Osteoblast (primary cell): ENCODE measurements at places on chromosomes 4 and X. TPM values are rescaled to one million over a fixed set of nuclear protein-coding genes. Genes with fewer than 3 reads are reported as not detected.

DNA sequence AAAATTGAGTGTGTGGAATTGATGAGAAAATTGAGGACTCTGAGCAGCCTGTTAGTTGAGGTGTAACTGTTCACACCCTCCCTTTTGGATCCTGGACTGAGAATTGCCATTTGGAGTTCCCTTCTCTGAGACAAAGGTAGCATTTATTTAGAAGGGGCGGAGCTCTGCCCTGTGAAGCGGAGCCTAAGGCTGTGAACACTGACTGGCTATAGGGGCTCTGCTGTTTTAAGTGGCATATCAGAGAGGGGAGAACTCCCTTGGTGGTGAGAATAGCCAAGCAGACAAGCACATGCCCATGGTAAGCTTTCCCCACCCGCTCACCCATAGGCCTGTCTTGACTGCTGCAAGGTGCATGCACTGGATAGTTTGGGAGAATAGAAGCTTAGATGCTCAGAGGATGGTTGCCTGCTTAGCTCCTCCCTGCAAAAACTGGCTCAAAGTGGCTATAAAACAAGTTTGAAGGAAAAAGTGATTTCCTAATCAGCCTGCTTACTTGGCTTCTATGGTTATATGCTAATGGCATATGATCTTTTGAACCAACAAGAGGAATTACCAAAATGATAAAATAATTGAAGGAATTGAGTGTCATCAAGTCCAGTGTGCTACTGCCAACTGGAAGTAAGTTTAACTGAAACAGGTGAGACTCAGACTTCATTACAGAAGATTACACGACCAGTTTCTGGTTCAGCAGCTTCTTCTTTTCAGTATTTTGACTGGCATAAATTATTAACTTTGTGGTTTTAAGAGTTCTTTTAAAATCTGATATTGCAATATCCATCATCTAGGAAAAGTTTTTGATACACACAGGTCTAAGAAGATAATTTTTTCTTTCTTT is 108.4 kb downstream of the AFF1 start:
- DNase-seq: no peak

- no peak for DNase-seq
These were observed 5.1 kb downstream of the IL3RA start for GRCh38 chrX:1341545-1342184.

GRCh38 chrX:50117476-50117875 is 83.3 kb downstream of the AKAP4 start:
- no peak for DNase-seq

DNA sequence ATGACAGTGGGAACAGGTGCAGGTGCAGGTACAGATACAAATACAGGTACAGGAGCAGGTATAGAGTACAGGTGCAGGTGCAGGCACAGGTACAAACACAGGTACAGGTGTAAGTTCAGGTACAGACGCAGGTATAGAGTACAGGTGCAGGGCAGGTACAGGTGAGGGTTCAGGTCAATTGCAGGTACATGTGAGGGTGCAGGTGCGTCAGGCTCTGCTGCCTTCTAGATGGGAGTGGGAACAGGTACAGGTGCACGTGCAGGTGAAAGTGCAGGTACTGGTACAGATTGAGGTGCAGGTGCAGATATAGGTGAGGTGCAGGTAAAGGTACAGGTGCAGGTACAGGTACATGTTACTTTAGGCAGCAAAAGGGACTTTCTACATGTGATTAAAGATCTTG is 85.7 kb downstream of the CRLF2 start:
- DNase-seq: no peak

The SLC38A5 gene
- total RNA-seq: 48.9 and 52.8 TPM in 2 replicates

The SLC10A7 gene
- 9.0 and 12.4 TPM in 2 replicates for total RNA-seq
